Naive thymus-derived CD8-positive, alpha-beta T cell (primary cell): ENCODE measurements at places on chromosomes 13 and 19. TPM values are rescaled to one million over a fixed set of nuclear protein-coding genes. Genes with fewer than 3 reads are reported as not detected.

DNA sequence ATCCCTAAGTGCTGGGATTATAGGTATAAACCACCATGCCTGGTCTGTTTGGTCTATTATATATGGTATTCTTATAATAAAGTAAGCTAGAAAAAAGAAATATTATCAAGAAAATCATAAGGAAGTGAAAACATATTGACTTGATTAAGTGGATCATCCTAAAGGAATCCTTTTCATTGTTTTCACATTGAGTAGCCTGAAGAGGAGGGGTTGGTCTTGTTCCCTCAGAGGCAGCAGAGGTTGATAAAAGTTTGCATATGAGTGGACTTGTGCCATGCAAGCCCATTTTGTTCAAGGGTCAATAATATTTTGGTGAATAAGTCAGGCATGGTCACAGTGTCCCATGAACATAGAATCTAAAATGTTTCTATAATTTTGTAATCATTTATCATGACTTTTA lies 52.7 kb downstream of the ZNF627 start:
- no peaks in the 10 kb centered on the region for H3K4me1 ChIP-seq
- no peak overlapping the region for H3K4me3 ChIP-seq
- DNase-seq, result no peak
- H3K27ac ChIP-seq, result no peak overlapping the region
- H3K27me3 ChIP-seq, result no peaks in the 10 kb centered on the region

GRCh38 chr19:1783874-1784273 lies 28.2 kb downstream of the ATP8B3 start:
- H3K4me1 ChIP-seq, result no peaks in the 10 kb centered on the region
- H3K27ac ChIP-seq, result no peak overlapping the region
- peaks cover 3% of the 10 kb centered on the region for H3K36me3 ChIP-seq
- H3K27me3 ChIP-seq, result peaks cover 55% of the 10 kb centered on the region
- H3K4me3 ChIP-seq, result no peak overlapping the region

DNA sequence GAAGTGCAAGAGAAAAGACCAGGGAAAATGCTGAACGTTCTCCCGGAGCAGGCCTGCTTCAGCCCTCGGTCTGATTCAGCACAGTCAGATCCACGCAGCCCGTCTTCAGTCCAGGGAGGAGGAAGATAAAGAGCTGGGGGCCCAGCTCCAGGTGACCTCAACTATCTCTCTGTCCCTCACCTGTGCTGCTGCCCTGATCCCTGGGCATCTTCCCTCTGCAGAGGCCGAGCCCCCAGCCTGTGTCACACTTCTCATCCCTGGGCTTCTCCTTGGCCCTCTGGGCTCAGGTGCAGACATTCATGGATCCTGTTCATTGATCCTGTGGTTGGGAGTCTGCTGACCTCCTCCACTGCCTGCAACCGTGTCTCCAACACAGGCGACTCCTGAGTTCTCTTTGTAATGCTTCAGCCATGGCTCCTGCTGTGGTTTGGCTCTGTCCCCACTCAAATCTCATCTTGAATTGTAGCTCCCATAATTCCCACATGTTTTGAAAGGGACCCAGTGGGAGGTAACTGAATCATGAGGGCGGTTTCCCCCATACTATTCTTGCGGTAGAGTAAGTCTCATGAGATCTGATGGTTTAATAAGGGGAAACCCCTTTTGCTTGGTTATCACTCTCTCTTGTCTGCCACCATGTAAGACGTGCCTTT lies 27.9 kb downstream of the COL4A2 start:
- no peak for DNase-seq
- H3K4me1 ChIP-seq, result peaks cover 20% of the 10 kb centered on the region
- no peak overlapping the region for H3K4me3 ChIP-seq
- no peaks in the 10 kb centered on the region for H3K36me3 ChIP-seq
- no peak overlapping the region for H3K27ac ChIP-seq
- peaks cover 9% of the 10 kb centered on the region for H3K27me3 ChIP-seq

GRCh38 chr19:12979974-12980373 lies 10.6 kb downstream of the DAND5 start:
- H3K4me1 ChIP-seq, result peaks cover 6% of the 10 kb centered on the region
- H3K27ac ChIP-seq, result no peak overlapping the region
- H3K27me3 ChIP-seq, result peaks cover 16% of the 10 kb centered on the region
- H3K36me3 ChIP-seq, result no peaks in the 10 kb centered on the region

DNA sequence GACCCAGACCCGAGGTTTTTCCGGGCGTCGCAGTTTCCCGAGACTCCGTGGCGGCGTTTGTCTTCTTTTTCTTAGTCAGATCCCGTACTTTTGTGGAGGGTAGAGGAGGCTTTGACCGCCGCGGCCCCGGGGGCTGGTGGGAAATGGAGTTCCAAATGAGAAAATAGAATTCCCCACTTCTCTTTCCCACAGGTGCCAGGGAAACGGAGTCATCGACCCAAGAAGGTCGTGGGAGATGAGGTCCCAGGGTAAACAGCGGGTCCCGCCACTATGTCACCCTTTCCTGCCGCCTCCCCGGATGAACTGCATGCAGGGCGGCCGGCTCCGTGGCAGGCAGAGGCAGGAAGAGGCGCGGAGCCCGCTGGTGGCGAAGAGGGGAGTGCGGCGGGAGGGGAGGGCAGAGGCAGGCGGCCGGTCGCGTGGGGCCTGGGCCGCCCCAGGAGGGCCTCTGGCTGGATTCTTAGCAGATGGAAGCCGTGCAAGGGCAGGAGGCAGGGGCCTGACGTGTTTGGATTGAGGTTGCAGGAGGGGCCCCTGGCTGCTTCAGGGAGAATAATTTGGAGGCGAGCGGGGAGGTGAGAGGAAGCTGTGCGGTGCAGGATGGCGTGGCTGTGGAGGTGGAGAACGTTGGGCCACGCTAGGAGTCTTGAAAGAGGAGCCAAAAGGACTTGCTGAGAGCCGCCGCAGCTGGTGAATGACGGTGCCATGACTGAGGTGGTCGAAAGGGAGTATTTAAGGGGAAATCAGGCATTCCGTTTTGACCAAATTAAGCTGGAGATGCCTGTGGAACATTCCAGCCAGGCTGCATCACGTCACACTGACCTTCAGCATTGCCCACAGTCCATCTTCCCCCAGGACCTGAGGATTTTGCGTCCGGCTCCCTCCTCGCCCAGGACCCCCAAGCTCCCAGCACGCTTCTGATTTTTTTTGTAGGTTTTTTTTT lies 11.7 kb downstream of the CYTH2 start:
- peak; percentile 77 for DNase-seq
- peak overlapping the region; percentile 93 for H3K27ac ChIP-seq
- peaks cover 38% of the 10 kb centered on the region for H3K4me1 ChIP-seq

- no peak overlapping the region for H3K4me3 ChIP-seq
- no peaks in the 10 kb centered on the region for H3K27me3 ChIP-seq
- H3K36me3 ChIP-seq, result peaks cover 95% of the 10 kb centered on the region
- H3K27ac ChIP-seq, result no peak overlapping the region
These were observed 62.0 kb downstream of the PARP4 start for GRCh38 chr13:24450530-24450929.

The IL12RB1 gene
- total RNA-seq, result 18.5 TPM

The ZNF846 gene
- 34.0 TPM for total RNA-seq

The RASL11A gene
- 2.9 TPM for total RNA-seq

The RASGRP4 gene
- not detected for total RNA-seq
